Glutamatergic neuron (in vitro differentiated cells): ENCODE measurements at places on chromosomes 7 and 10.
A peak's percentile ranks its signal among the peaks of the same experiment; 100 is the strongest.

DNA sequence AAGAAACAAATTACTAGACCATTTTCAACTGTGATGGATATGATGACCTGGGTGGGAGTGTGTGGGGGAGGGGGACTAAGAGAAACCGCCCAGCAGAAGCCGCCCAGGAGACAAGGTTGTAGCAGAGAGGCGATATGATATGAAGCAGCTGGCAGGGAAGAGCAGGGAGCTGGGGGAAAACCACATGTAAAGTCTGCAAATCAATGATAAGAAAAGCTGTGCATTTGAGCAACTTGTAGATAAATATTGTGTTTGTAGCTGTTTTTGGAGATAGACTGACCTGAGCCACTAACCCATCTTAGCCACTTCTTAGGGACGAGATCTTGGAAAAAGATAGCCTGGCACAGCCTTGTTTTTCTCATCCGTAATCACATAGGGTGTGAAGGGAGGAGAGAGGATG is 252.6 kb downstream of the SEC23IP start:
- no peak for DNase-seq

DNA sequence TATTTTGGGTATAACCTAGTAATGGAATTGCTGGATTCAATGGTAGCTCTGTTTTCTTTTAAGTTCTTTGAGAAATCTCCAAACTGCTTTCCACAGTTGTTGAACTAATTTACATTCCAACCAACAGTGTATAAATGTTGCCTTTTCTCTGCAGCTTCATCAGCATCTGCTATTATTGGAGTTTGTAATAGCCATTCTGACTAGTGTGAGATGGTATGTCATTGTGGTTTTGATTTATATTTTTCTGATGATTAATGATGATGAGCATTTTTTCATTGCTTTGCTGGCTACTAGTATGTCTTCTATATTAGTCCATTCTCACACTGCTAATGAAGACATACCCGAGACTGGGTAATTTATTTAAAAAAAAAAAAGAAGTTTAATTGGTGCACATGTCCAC is 248.6 kb upstream of the MAGI2 start:
- DNase-seq, result no peak

GRCh38 chr7:10889266-10889898 is 84.3 kb upstream of the PHF14 start:
- DNase-seq, result peak; percentile 39

DNA sequence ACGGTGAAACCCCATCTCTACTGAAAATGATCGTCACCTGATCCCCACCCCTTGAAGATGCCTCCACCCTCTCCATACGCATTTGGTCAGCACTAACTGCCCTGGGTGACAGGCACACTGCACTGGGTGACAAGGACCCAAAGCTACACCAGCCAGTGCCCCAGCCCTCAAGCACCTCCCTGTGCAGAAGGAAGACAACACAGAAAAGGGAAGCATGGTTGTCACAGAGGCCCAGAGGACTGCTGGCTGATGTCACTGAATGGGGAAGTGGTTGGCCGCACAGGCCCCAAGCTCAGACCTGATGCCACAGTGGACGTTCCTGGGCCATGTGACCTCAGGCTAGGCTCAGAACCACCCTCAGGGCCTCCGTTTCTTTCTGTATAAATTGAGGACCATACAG is 4.2 kb upstream of the PILRA start:
- no peak for DNase-seq
